Islet precursor cell (in vitro differentiated cells): ENCODE measurements at places on chromosomes 12 and 14.

DNA sequence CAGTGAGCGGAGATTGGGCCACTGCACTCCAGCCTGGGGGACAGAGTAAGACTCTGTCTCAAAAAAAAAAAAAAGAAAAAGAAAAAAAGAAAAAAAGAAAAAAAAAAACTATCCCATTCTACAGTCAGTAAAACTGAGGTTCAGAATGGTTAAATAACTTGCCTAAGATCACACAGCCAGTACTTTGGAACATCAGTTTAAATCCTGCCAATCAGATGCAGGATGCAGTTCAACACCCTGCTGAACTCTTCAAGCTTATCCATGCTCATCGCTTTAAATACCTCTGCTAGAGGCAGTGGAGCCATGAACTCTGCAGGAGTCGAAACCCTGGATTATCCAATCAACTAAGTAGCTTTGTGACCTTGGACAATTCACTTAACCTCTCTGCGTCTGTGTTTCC, 3.4 kb downstream of the ZNF385A start:
- no peak for DNase-seq

DNA sequence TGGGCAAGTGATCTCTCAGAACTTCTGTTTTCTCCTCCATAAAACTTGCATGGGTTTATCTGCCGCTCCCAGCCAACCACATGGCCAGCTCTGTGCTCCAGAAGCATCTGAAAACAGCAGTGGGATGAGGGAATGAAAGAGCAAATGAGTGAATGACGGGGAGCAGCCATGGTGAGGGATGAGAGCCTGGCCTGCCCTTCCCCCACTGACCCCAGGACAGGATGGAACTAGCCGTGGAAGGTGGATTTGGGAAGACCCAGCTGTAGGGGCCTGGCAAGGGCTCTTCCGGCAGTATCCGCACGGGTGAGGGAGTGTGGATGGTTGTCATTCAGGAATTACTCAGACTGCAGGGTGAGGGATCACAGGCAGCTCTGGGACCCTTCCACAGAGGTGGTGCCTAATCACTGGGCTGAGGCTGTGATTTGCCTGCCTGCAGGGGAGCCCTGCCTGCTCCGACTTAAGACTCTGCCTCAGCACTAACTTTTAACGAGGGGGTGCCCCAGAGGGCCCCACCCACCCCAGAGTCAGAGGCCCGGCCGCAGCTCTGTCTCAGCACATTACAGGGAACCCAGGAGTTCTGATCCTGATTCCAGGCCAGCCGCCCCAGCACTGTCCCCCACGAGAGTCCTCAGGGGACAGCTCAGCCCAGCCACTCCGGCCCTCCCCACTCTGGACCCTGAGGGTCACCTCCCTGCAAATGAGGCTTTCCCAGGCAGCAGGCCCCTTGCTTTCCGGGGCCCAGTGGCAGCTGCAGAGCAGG, 136.8 kb upstream of the C14orf180 start:
- DNase-seq, result no peak

DNA sequence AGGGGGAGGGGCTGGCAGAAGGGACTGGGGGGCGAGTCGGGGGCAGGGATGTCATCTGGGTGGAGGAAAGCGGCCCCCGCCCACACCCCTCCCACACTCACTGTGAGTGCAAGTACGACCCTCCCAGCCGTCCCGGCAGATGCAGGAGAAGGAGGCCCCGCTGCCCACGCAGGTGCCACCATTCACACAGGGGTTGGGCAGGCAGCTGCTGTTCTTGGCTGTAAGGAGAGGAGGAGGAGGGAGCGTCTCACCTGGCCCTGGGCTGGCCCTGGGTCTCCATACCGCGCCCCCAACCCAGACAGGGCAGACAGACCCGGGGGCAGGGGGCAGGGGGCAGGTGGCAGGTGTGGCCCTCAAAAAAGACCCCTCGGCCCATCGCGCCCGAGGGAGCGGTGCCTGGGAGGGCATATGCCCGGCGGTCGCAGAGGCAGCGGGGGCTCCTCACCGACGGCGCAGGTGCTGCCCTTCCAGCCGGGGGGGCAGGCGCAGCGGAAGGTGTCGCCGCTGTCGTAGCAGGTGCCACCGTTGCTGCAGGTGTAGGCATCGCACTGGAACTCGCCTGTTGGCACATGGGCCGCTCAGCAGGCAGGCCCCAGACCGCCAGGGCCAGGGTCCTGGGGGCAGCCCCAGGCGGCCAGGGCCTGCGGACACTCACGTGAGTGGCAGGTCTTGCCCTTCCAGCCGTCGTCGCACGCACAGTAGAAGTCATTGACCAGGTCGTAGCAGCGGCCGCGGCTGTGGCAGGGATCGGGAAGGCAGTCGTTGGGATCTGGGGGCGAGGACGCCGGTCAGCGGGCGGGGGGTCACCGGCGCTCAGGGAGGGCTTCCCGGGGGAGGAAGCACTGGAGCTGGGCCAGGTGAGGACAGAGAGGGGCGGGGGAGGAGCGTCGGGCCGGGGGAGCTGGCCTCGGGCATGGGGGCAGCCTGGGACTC, 20.6 kb downstream of the JAG2 start:
- peak; percentile 50 for DNase-seq

GRCh38 chr12:89709995-89710872, 1.6 kb upstream of the ATP2B1 start:
- peak; percentile 79 for DNase-seq

- peak; percentile 91 for DNase-seq
Measured at GRCh38 chr14:92471919-92472318, 41.7 kb upstream of the RIN3 start.

- DNase-seq, result no peak
Measured at GRCh38 chr12:267581-268482, 5.2 kb upstream of the SLC6A13 start.

DNA sequence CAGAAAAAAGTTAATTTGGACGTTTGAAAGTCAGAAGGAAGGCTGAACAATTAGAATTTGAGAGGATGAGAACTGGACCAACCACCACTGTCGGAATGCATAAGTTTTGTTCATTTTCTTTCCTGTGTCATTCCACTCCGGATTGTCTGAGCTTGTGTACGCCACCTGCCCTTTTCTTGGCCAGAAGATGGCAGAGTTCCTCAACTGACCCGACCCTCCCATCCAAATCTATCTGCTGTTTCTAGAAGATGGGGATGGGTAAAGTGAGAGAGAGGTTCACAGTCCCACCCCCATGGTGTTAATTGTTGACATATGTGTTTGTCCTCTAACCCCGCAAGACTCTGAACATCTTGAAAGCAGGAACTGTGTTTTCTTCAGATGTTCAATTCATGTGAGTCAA, 388.0 kb downstream of the VRK1 start:
- DNase-seq, result no peak

- no peak for DNase-seq
Measured at GRCh38 chr12:65217086-65217485, 47.7 kb downstream of the LEMD3 start.

DNA sequence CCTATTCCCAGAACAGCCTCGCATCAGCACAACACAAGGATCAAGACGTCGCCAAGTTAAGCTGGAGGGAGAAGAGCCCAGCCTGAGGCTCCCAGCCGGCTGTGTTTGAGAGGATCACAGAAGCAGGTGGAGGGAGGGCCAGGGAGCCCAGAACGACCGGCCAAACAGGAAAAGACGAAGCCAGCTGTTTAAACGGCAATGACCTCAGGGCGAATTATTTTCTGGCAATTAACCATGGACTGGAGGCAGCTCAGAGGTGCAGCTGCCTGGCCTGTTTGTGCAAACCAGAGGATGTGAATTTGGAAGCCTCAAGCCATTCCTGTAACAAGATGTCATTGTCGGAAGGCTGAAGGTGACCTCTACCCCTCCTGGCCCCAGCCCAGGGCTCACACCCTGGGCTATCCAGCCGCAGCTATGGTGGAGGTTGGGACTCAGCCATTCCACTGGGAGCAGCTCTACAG, 175.8 kb upstream of the PRMT8 start:
- DNase-seq, result peak; percentile 98

GRCh38 chr12:124480469-124481256, 86.7 kb downstream of the NCOR2 start:
- DNase-seq, result no peak
